ENCODE measurements at places on chromosomes 1 and 21.

DNA sequence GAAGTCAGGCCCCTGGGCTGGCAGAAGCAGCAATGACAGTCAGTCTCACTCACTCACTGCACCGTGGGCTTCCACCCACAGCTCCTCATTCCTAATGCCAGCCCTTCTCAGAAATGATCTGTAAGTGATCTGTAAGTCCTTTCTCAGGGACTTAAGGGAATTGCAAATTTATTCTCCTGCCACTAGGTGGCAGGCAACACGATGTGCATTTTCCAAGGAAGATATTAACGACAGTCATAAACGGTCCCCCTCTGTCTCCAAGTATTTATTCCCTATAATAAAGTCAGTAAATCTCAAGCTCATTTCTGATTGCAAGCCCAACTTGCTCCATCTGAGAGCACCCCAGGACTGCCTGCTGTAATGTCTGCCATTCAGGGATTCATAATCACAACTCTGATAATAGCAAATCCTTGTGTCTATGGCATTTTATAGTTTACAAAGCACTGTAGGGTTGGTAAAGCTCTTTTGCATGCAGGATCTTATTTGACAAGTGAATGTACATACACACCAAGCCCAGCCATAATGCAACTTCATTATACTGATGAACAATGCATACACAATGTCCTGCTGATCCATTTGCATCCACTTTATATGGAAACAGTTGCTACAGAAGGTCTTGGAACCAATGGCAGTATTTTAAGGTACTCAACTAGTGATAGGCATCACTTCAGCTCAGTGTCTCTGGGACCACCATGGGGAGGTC is 380.5 kb upstream of the CAMK1G start:
- no peak for DNase-seq

DNA sequence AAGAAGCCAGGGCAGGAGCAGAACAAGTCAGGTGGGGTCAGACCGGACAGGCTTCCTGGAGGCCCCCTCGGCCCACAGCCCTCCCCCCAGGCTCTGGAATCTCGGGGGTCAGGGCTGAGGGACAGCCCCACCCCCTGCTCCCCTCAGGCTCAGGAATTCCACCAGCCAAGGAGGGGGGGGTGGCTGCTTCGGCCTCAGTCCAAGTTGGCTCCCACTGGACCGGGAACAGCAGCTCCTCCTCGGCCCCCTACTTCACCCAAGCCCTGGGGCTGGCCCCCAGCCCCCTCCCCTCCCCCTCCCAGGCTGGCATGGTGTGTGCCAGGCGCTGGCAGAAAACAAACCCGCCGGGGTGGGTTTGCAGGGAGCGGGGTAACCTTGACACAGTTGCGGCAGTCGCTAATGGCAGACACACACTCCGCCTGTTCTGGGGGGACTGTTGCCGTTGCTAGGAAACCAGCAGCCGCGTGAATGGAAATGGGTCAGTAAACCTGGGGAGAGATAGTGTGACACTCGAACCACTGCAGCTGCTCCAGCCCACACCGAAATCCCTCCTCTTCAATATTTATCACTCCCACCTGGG is 32.4 kb downstream of the AHDC1 start:
- no peak for DNase-seq

DNA sequence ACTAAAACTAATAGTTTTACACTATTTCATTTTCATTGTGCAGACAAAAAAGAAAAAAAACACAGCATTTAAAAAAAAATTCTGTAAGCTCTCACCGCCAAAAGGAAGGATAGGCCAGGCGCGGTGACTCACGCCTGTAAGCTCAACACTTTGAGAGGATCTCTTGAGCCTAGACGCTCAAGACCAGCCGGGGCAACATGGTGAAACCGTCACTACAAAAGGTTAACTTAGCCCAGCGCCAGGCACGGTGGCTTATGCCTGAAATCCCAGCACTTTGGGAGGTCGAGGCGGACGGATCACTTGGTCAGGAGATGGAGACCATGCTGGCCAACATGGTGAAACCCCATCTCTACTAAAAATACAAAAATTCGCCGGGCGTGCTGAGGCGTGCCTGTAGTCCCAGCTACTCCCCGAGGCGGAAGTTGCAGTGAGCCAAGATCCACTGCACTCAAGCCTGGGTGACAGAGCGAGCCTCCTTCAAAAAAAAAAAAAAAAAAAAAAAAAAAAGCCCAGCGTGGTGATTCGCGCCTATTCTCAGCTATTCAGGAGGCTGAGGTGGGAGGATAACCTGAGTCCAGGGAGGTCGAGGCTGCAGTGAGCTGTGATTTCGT is 14.3 kb upstream of the SPEN start:
- no peak for DNase-seq

GRCh38 chr1:18849261-18849711 is 10.2 kb downstream of the TAS1R2 start:
- DNase-seq, result no peak

DNA sequence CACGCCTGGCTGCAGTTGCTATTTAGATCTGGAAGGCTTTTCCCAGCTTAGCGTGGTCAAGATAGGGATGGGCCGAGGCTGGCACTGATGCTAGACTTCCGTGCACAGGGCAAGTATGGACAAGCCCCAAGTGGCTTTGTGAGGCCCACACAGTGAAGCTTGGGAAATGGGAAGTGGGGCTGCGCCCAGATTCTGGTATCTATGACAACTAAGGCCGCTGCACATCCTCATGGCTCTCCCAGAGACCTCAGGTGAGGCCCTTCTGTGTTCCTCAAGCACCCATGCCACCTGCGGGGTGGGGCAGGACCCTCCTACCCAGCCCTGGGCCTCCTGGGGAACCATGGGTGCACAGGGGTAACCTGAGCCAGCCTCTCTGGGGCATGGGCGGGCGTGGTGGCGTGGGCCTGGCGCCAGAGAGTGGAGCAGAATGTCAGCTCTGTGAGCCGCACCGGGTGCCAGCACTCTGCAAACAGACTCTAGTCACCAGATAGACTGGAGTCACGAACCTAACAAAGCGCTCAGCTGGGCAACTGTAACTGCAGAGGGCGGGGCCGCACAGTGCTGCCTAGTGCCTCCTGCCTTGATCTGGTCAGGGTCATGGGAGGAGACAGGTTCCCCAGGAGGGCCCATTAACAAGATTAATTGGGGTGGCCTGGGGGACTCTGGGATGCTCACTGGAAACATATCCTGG is 46.4 kb downstream of the ELF3 start:
- no peak for DNase-seq

GRCh38 chr1:66231217-66231616 is 302.7 kb upstream of the SGIP1 start:
- no peak for DNase-seq

- no peak for DNase-seq
These were observed 136.8 kb upstream of the IRF2BP2 start for GRCh38 chr1:234746798-234747196.

- DNase-seq, result no peak
These were observed 442.6 kb downstream of the DSCAM start for GRCh38 chr21:40404396-40404800.

GRCh38 chr1:96388421-96389310 is 332.9 kb upstream of the PTBP2 start:
- DNase-seq, result no peak

- no peak for DNase-seq
These were observed 121.4 kb upstream of the OLFM3 start for GRCh38 chr1:102118150-102118549.

- DNase-seq, result peak; percentile 46
These were observed 8.0 kb upstream of the NAV1 start for GRCh38 chr1:201530741-201531531.

DNA sequence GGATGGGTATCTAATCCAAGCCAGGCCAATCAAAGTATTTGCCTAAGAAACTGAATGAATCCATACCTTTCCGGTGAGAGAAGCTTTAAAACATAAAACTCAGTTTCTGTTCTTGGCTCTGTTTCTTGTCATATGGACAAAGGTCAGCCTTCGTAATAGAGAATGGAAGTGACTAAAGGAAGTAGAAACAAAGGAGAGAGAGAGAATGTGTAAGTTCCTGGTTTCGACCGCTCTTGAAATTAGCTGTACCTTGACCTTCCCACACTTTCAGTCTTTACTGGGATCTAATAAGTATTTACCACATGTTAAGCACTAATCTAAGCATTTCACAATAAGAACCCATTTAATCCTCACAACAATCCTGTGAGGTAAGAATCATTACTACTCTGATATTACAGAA is 19.6 kb upstream of the CLCA4 start:
- no peak for DNase-seq

DNA sequence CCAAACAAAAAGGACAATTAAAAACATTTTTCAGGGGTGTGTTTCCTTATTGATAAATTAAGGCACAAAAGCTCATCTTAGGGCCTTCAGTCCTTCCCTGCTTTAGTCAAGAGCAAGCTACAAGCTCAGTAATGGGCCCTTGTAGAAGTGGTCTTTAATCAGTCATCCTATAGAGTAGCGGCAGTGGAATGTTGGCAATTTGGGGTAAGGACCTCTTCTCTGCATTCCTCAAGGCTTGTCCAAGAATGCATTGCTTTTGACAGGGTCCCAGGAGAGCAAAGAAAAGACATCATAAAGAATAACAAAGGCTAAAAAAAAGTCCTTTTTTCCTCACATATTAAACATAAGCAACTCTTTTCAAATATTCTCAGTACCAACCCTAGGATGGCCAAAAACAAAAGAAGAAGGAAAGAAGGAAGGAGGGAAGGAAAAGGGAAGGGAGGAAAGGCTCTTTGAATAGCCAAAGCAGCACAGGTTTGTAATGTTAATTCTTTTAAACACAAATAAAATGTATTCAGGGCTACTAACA is 27.3 kb upstream of the CAMK1G start:
- no peak for DNase-seq

- no peak for DNase-seq
These were observed 23.0 kb downstream of the SLAMF1 start for GRCh38 chr1:160623862-160624261.

GRCh38 chr1:209458921-209459320 is 124.6 kb upstream of the CAMK1G start:
- DNase-seq, result no peak

- DNase-seq, result no peak
These were observed 15.3 kb downstream of the PYCR2 start for GRCh38 chr1:225908773-225909172.

DNA sequence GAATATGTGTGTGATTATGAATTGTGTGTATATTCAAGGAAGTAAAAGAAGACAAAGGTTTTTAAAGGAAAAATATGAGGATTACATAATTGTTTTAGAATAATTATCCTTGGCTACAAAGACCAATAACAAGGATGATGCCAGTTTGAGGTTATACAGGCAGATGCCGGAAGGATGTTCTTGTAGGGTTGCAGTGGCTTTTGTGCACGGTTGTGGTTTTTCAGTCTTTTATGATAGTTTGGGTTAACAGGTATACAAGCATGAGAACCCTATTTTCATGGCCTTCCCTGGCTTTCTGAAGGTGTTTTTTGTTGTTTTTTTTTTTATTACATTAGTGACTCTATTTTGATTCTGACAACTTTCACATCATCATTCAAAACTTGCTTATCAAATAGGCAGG is 4.9 kb downstream of the CR2 start:
- no peak for DNase-seq

GRCh38 chr21:36624105-36624504 is 74.8 kb upstream of the SIM2 start:
- no peak for DNase-seq

DNA sequence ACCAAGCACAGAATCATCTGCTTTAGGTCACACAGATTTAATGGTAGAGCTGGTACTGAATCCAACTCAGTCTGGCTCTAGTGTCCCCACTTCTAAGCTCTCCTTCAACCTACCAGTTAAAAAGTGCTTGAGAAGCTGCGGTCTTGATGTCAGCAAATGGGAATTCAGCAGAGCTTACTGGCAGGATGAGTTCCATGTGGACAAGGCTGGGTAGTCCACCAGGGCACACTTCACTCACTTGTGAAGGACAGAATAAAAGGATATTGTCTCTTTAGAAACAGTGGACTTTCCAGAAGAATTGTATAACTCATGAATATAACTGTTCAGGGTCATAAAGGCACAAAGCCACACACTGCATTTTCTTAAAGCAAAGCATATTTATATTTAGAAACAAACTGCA is 35.1 kb upstream of the GUCA2B start:
- no peak for DNase-seq

GRCh38 chr21:29301691-29302090 is 3.0 kb downstream of the BACH1 start:
- no peak for DNase-seq
